Ovary (tissue), 10 donors: ENCODE measurements at places on chromosomes 2 and 18.

- H3K27me3 ChIP-seq = no peaks in the 10 kb centered on the region
- no peak overlapping the region for H3K27ac ChIP-seq
- H3K4me3 ChIP-seq = no peak overlapping the region
These were observed 94.8 kb downstream of the GFPT1 start for GRCh38 chr2:69292256-69292655.

DNA sequence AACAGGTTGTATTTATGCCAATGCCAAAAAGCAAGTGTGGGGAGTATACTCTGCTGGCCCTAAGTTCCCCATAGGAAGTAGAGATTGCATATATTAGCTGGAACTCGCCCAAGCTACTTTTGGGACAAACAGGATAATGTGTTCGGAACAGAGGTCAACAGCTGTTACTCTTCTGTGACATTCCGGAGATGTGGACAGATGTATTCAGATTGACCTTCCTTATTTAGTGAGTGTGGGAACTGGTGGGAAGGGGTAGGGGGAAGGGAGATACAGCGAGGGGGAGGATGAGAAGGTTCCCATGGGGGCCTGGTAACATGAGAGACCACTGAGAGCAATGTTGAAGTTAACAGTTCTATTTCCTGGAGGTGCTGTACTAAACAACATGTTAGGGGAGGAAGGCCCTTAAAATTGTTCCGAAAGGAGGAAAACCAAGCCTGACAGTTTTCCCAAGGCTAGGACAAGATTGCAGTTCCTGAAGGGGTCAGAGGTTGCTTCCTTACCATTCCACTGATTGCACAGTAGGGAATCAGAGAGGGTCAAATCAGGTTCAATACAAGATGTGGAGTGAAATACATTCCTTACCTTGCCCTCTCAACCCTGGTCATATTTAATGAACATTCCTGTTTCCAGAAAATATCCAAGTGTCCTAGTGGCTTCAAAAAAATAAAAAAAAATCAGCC, 14.3 kb upstream of the CD28 start:
- no peaks in the 10 kb centered on the region for H3K36me3 ChIP-seq
- no peaks in the 10 kb centered on the region for H3K4me1 ChIP-seq
- no peak overlapping the region for H3K4me3 ChIP-seq
- no peaks in the 10 kb centered on the region for H3K27me3 ChIP-seq
- no peak for DNase-seq
- no peak overlapping the region for H3K27ac ChIP-seq

GRCh38 chr2:156319811-156320485, 12.6 kb downstream of the NR4A2 start:
- H3K4me3 ChIP-seq = peak overlapping the region; percentile 22
- DNase-seq = peak; percentile 47
- H3K27ac ChIP-seq = no peak overlapping the region

GRCh38 chr18:75107931-75108276, 101.0 kb downstream of the PTGR3 start:
- H3K4me1 ChIP-seq = no peaks in the 10 kb centered on the region
- DNase-seq = no peak
- H3K36me3 ChIP-seq = no peaks in the 10 kb centered on the region
- H3K4me3 ChIP-seq = no peak overlapping the region
- H3K27ac ChIP-seq = no peak overlapping the region
- H3K27me3 ChIP-seq = no peaks in the 10 kb centered on the region

- H3K36me3 ChIP-seq = no peaks in the 10 kb centered on the region
- H3K27ac ChIP-seq = no peak overlapping the region
- H3K4me3 ChIP-seq = no peak overlapping the region
These were observed 57.5 kb upstream of the AGPS start for GRCh38 chr2:177334940-177335543.

GRCh38 chr2:8189316-8189715, 492.5 kb upstream of the ID2 start:
- H3K36me3 ChIP-seq = no peaks in the 10 kb centered on the region
- H3K4me3 ChIP-seq = no peak overlapping the region
- DNase-seq = no peak
- no peaks in the 10 kb centered on the region for H3K27me3 ChIP-seq
- H3K27ac ChIP-seq = no peak overlapping the region

DNA sequence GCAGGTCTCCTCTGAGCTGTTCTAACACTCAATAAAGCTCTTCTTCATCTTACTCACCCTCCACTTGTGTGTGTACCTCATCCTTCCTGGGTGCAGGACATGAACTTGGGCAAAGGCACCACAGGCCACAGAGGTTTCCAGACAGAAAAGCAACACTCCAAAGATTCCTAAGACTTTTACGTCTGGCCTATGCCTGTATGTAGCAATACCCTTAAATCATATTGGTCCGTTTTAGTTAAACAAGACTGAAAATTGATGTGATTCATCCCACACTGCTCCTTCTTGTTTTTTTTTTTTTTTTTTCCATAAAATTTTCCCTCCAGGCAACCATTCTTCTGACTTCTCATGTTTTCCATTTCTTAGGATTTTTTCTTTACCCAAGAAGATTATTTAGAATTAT, 404.3 kb downstream of the PID1 start:
- H3K4me1 ChIP-seq = no peaks in the 10 kb centered on the region
- no peak for DNase-seq
- no peaks in the 10 kb centered on the region for H3K36me3 ChIP-seq
- H3K27me3 ChIP-seq = no peaks in the 10 kb centered on the region
- no peak overlapping the region for H3K27ac ChIP-seq

DNA sequence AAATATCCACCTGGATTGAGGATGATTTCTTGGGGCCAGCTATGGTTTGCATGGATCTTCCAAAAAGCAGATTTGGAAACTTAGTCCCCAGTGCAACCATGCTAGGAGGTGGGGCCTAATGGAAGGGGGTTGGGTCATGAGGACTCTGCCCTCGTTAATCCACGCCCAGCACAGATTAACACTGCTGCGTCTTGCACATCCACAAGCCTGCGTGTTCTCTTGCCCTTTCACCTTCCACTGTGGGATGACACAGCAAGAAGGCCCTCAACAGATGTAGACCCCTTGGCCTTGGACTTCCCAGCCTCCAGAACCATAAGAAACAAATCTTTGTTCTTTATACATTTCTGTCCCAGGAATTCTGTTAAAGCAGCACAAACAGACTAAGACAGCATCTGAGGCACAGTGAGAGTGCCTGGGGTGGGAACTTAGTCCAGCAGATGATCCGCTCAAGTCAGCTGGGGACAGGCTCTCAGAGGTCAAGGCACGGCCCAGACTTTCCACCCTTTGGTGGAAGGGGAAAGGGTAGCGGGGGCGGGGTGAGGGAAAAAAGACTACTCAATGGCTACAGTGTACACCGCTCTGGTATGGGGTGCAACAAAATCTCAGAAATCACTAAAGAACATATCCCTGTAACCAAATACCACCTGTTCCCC, 2.4 kb downstream of the RAB17 start:
- H3K27me3 ChIP-seq = no peaks in the 10 kb centered on the region
- H3K27ac ChIP-seq = no peak overlapping the region
- H3K36me3 ChIP-seq = no peaks in the 10 kb centered on the region
- peak; percentile 13 for DNase-seq
- no peak overlapping the region for H3K4me3 ChIP-seq
- H3K4me1 ChIP-seq = peaks cover 2% of the 10 kb centered on the region

DNA sequence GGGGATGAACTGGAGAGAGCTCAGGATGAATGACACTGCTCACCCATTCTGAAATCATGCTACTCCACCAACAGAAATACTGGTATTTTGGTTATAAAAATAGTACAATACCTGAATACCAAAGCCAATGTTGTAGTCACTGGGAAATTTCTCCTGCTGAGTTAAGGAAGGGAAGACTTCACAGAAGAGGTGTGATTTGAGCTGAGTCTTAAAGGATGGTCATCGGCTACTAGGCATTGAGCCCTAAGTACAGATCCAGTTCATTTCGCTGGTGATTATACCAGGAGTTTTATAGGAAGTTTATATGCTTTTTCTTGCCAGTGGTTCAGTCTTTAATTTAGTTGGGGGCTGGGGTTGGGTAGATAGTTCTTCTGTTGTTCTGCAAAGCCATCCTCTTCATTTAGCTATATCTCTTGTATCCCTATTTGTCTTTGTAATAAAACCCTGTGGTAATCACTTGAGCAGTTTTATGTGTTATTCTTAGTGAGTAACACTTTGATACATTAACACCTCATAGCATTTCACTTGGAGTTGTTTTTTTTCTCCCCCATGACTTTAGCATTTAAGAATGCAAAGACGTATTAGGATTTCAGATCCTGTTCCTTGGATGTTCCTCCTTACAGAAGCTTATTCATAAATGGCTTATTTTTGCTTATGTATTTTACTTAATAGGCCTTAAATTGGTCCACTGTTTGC, 239.9 kb upstream of the FOSL2 start:
- no peaks in the 10 kb centered on the region for H3K36me3 ChIP-seq
- no peak for DNase-seq
- no peak overlapping the region for H3K27ac ChIP-seq
- H3K4me3 ChIP-seq = no peak overlapping the region

- H3K27ac ChIP-seq = no peak overlapping the region
- no peak for DNase-seq
These were observed 231.0 kb downstream of the EN1 start for GRCh38 chr2:118616432-118616831.

DNA sequence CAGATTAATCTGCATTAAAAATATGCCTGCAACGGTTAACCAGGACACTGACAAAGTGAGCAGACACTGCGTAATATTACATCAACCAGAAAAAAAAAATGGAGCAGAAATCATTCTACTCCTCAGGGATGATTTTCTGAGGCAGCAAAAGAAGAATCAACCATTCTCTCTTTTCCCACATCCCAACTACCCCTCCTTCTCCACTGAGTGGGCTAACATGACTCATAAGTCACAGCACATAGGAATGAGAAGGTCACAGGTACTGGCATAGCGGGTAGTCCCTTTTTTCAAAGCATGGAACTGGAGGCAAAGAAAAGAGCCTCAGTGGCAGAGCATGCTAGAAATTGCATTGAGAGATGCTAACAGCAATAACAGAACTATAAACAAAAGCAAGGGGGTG, 54.3 kb upstream of the TSPYL6 start:
- H3K36me3 ChIP-seq = no peaks in the 10 kb centered on the region
- no peaks in the 10 kb centered on the region for H3K4me1 ChIP-seq
- no peak overlapping the region for H3K4me3 ChIP-seq
- no peaks in the 10 kb centered on the region for H3K27me3 ChIP-seq
- no peak overlapping the region for H3K27ac ChIP-seq

DNA sequence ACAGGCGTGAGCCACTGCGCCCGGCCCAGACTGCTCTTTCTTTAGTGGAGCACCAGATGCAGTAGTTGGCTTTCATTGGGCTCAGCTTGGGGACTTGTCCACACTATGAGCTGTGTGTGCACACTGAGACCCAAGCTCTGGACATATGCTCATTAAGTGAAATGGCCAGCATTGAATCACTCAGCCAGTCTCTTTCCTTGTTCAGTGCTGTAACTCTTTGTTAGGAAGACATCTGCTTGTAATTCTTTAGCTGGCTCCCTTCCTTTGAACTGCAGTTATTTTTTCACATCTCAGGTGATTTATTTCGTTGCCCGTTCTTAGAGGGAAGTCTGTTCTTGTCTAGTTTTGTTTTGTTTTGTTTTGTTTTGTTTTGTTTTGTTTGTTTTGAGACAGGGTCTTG, 70.5 kb downstream of the CAB39 start:
- peaks cover 3% of the 10 kb centered on the region for H3K4me1 ChIP-seq
- no peak for DNase-seq
- no peak overlapping the region for H3K4me3 ChIP-seq

DNA sequence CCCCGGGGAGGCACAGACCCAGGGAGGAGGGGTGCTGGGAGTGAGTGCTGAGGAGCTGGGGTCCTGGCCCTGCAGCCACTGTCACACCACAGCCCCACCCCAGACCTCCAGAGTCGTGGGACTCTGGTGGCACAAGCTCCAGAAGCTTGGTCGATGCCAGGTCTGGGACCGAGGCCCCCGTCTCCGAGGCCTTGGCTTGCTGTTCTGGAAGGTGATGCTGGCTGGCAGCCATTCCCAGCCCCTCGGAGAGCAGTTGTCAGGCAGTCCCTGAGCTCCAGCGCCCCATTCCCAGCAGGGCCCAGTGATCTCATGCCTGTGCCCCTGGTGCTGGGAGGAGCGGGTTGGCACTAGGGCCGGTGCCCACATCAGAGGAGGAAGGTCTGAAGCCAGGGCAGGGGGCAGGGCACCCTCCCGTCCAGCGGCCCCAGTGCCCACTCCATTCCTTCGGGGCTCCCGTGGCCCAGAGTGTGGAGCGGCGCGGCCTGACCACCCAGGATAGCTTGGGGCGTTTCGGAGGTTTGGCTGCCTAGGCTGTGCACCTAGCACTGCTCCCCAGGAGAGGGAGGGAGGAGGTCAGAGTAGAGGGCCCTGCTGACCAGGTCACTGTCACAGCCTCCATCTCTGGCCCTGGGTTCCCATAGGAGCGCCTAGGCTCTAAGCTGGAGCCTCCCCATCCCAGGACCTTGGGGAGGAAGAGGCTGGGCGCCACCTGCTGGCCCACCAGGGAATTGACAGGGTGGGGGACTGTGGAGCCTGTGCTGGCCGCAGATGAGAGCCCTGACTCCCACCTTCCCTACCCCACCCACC, 16.8 kb upstream of the ALPI start:
- H3K4me3 ChIP-seq = no peak overlapping the region
- no peak for DNase-seq
- H3K4me1 ChIP-seq = peaks cover 3% of the 10 kb centered on the region

DNA sequence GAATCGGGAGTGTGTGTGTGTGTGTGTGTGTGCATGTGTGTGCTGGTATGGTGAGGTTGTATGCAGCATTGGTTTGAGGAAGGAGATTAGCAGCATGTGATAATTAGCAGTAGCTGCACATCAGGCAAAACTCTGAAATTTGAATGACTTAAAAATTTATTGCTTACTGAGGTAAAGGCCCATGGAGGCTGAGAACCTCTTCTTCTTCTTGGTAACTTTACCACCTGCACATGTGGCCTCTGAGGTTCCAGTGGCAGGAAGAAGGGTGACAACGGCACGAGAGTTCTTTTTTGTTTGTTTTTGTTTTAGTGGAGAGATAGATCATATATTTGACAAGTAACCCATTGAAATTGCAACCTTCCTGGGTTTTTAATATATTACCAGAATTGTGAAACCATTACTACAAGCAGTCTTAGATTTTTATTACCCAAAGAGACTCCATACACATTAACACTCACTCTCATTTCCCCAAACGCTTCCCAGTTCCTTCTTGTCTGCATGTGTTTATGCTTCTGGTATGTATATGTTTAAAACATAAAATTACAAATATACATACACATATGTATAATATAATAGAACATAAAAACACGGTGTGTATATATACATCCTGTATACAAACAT, 292.1 kb downstream of the PTGR3 start:
- H3K4me1 ChIP-seq = no peaks in the 10 kb centered on the region
- H3K27ac ChIP-seq = no peak overlapping the region
- H3K36me3 ChIP-seq = no peaks in the 10 kb centered on the region
- DNase-seq = no peak
- no peaks in the 10 kb centered on the region for H3K27me3 ChIP-seq
- no peak overlapping the region for H3K4me3 ChIP-seq

DNA sequence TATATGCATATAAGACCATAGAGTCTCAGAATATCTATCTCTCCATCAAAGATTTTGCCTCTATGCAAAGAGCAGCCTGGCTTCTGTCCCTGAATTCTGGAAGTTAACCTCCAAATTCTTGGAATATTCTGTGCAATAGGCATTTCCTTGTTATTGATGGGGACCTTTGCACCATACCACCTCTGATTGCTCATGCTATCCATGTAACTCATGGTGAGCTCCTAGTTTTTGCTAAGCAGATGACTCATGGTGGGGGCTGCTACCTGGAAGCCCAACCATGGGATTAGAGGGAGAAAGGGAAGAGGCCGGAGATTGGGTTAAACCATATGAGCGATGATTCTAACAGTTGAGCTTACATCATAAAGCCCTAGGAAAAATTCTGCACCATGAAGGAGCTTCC, 310.2 kb upstream of the FIGN start:
- no peaks in the 10 kb centered on the region for H3K27me3 ChIP-seq
- H3K27ac ChIP-seq = no peak overlapping the region
- DNase-seq = no peak
- H3K36me3 ChIP-seq = no peaks in the 10 kb centered on the region
